Stimulated activated CD4-positive, alpha-beta T cell treated with anti-CD3 and anti-CD28 coated beads, Interleukin-1b, Interleukin-23, amount 100 ng/mL, for 24 hours (primary cell): ENCODE measurements at places on chromosomes 2 and 18.

- no peak for DNase-seq
Observed at GRCh38 chr2:7878786-7879482, 802.9 kb upstream of the ID2 start.

GRCh38 chr2:229201521-229201920, 69.6 kb downstream of the PID1 start:
- DNase-seq: no peak

DNA sequence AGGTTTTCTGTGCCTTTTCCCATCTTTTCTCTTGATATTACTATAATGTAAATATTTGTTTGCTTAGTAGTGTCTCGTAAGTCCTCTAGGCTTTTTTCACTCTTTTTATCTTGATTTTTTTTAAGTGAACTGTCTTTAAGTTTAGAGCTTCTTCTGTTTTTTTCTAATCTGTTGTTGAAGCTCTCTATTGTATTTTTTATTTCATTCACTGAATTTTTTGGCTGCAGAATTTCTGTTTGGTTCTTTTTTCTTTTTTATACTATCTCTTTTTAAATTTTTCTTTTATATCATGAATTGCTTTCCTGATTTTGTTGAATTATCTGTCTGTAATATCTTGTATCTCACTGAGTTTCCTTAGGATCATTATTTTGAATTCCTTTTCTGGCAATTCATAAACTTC, 331.8 kb upstream of the RBMS1 start:
- DNase-seq: no peak

DNA sequence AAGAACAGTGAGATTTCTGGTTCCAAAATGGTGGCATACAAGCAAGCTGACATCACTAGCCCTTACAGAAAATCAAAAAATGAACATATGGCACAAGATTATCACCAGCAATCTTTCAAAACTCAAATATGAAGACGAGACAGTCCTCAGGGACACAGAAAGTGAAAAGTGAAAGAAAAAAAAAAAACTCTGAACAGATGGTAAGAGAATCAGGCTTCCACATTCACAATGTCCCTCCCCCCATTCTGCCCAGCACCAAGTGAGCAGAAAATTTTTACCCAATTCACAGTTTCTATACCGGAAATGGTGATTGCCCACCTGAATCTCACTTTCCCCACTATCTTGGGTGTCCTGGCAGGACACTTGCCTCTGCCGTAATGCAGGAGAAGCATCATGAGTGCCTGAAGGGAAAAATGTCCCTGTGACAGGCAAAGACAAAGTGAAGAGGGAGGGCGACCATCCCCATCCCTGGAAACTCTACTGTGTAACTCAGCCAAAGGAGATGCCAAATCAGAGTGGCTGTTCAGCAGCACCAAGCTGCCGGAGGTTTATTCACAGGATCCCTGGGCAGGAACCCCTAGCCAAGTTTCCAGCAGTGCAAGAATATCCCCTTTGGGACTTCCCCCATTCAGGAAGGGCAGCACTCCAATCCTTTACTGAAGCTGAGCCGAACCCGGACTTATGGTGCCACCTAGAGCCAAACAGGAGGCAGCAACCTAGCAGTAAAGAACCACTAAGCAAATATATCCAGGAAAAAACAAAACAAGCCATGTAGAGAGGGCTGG, 312.2 kb downstream of the LRATD1 start:
- DNase-seq: no peak

DNA sequence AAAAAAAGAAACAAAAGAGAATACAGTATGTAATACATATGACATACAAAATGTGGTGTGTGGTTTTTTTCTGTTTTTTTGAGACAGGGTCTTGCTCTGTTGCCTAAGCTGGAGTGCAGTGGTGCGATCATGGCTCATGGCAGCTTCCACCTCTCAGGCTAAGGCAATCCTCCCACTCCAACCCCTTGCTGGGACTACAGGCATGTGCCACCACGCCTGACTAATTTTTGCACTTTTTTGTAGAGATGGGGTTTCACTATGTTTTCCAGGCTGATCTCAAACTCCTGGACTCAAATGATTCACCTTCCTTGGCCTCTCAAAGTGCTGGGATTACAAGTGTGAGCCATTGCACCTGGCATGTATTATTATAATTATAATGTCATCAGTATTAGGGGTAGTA, 38.9 kb downstream of the DHX57 start:
- DNase-seq: no peak

GRCh38 chr2:152050915-152051314, 47.9 kb downstream of the CACNB4 start:
- DNase-seq: no peak

DNA sequence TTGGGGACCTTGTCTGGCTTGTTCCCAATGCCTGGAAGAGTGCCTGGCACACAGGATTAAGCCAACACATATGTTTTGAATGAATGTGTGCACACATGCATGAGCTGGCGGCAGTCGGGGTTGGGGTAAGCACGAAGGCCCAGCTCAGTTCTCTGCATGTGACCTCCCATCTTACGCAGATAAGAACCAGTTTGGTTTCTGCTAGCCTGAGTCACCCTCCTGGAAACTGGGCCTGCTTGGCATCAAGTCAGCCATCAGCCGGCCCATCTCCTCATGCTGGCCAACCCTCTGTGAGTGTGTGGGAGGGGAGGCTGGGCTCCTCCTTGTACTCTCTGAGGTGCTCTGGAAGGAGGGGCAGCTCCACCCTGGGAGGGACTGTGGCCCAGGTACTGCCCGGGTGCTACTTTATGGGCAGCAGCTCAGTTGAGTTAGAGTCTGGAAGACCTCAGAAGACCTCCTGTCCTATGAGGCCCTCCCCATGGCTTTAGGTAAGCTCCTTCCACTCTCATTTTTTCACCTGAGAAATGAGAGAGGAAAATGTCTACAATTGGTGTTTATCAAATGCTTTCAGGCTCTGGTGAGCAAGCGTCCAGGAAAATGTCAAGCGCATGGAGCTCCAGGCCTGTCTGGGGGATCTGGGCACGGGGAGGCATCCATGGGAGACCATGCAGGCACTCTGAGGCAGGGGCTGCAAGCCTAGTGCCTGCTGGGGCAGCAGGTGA, 9.7 kb upstream of the IL1RN start:
- DNase-seq: no peak

DNA sequence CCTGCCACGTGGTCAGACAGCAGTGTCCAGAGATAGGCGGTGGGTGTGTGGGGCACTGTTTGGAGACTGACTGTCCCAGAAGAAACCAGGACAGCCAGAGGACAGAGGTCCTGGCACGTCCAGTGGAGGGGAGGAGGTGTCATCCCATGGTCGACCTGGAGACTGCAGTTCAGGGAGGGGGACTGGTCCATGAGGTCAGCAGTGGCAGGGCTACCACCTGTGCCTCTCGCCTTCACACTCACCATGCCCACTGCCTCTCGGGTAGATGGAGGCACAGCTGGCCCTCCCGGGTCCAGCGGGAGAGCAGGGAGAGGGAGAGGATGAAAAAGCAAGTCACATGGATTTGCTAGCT, 53.9 kb downstream of the INHBB start:
- no peak for DNase-seq
